ENCODE measurements at places on chromosomes 11 and 22. TPM values are rescaled to one million over a fixed set of nuclear protein-coding genes. Genes with fewer than 3 reads are reported as not detected.

The TTLL12 gene
- 19.5 TPM for total RNA-seq

The DEFB131B gene
- total RNA-seq, result not detected

The ANO1 gene
- not detected for total RNA-seq

The RASGRP2 gene
- total RNA-seq, result 0.50 TPM

The EHF gene
- total RNA-seq, result 0.33 TPM

The IL17RA gene
- total RNA-seq, result 6.3 TPM

The ARHGEF17 gene
- 44.7 TPM for total RNA-seq

The GPR83 gene
- total RNA-seq, result under 0.01 TPM

The CD3D gene
- not detected for total RNA-seq

The CFAP300 gene
- total RNA-seq, result 4.3 TPM

The XPNPEP3 gene
- 9.7 TPM for total RNA-seq

The BTG4 gene
- not detected for total RNA-seq

The OR4C15 gene
- total RNA-seq, result not detected

The EXPH5 gene
- 2.3 TPM for total RNA-seq

The CRYBA4 gene
- not detected for total RNA-seq

The MYO7A gene
- 0.17 TPM for total RNA-seq

The TNRC6B gene
- 18.9 TPM for total RNA-seq

The LINC01488 gene
- total RNA-seq, result not detected

The KCNJ11 gene
- total RNA-seq, result not detected

The SYT13 gene
- total RNA-seq, result not detected

The RAG1 gene
- total RNA-seq, result 0.66 TPM

The THRSP gene
- total RNA-seq, result 0.15 TPM

The TRIM48 gene
- not detected for total RNA-seq

The PKNOX2 gene
- 0.73 TPM for total RNA-seq

The ATG13 gene
- 88.5 TPM for total RNA-seq

The B3GAT1 gene
- total RNA-seq, result not detected

The FOLR1 gene
- total RNA-seq, result 0.33 TPM

The GPHA2 gene
- total RNA-seq, result not detected

The CASP1 gene
- 26.6 TPM for total RNA-seq

The PKDREJ gene
- total RNA-seq, result not detected

The APOL5 gene
- total RNA-seq, result not detected

The PUS3 gene
- total RNA-seq, result 8.6 TPM

The SCO2 gene
- total RNA-seq, result 4.1 TPM

The FJX1 gene
- total RNA-seq, result 11.9 TPM

The GALR3 gene
- total RNA-seq, result not detected

The CCDC157 gene
- total RNA-seq, result 2.3 TPM

The ZDHHC24 gene
- 21.3 TPM for total RNA-seq

The OR9G1 gene
- not detected for total RNA-seq

The TBC1D22A gene
- 22.0 TPM for total RNA-seq

The LRRC10B gene
- not detected for total RNA-seq

The FBLN1 gene
- total RNA-seq, result 726 TPM

The C1QTNF4 gene
- total RNA-seq, result 0.17 TPM

The DDI1 gene
- not detected for total RNA-seq

The KLHL35 gene
- total RNA-seq, result 3.3 TPM

The OR8G1 gene
- total RNA-seq, result 0.17 TPM

The CTTN gene
- 551 TPM for total RNA-seq

The UBTFL1 gene
- total RNA-seq, result not detected

The MUC6 gene
- total RNA-seq, result under 0.01 TPM

The PPARA gene
- 25.5 TPM for total RNA-seq

The TEX54 gene
- total RNA-seq, result not detected

The CCDC73 gene
- not detected for total RNA-seq

The CHORDC1 gene
- 29.6 TPM for total RNA-seq

All from smooth muscle cell of trachea (primary cell).